Upper lobe of left lung (tissue), 6 donors: ENCODE measurements at places on chromosomes 6 and 20. TPM values are rescaled to one million over a fixed set of nuclear protein-coding genes. Genes with fewer than 3 reads are reported as not detected.

DNA sequence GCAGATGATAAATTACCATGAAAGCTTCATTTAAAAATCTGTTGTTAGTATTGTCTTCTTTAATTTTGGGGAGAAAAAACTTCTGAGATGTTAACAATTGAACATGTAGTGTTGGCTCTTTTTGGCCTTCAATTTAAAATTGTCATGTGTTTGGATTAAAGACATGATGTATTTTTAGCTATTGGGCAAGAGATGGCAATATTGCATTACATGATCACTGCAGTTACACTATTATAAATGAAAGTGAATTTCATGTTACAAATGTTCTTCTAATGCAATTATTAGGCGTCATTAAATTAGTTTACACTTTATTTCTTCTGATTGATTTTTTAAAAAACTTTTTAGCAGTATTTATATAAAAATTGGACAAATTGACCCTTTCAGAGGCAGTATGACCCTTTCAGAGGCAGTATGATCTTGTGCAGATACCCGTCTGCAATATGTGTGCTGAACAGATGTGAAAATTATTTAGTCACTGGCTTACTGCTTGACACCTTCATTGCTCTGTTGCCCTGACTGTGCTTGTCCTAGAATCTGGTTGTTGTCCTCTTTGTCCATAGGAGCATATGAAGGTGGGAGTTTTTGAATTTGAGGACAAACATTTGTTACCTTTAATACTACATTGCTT is 25.8 kb downstream of the CDKAL1 start:
- H3K36me3 ChIP-seq, result no peaks in the 10 kb centered on the region
- no peak overlapping the region for H3K27ac ChIP-seq
- no peaks in the 10 kb centered on the region for H3K27me3 ChIP-seq
- no peak for DNase-seq
- no peaks in the 10 kb centered on the region for H3K4me1 ChIP-seq

The KCNK16 gene
- total RNA-seq, result not detected

DNA sequence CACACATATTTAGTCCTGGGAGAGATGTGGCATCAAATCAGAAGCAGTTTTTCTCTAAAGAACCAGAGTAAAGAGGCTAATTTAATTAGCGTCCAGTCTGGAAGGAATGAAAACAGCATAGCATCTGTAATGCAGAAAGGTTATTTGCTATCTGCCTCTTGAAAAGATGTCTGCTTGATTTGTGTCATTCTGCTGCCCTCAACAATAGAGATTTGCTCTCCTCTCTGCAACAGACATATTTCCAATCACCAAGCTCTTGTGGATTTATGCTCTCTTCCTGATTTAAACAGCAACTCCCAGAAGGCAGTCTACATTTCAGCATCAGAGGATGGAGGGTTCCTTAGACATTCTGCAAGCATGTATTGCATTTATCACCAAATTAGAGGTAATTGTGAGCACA is 53.5 kb upstream of the AKAP12 start:
- H3K27me3 ChIP-seq, result no peaks in the 10 kb centered on the region
- H3K36me3 ChIP-seq, result no peaks in the 10 kb centered on the region
- no peaks in the 10 kb centered on the region for H3K4me1 ChIP-seq
- no peak for DNase-seq

The FAM184A gene
- total RNA-seq, result 29.5 TPM

The FGD2 gene
- total RNA-seq, result 192 TPM

DNA sequence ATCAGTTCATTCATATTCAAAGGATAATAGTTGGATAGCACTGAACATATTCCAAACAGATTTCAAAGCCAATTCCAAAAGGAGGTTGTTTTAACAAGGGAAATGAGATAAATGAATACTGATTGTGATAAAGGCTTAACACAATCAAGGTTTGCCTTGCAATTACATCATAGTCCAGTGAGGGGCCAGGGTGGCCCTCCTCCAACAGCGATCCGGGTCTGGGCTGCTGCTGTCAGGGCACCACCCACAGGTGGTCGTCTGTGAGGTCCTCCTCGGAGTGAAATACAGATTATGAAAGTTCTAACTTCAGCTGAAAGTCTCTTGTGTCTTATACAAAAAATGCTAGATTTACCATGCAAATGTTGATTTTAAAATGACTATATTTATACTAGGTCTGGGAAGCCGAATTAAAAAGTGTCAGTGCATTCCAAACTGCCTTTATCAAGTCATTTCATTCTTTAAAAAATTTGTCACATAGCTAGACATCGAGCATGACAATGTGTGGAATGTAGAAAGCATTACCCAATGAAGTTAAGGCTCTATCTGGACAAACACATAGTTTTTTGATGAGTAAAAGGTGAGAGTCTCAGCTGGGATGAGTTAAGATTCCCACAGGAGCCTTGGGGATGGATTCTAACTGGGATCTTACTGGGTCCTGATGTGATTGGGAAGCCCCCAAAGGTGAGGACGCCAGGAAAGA is 65.9 kb upstream of the SLC22A23 start:
- H3K4me1 ChIP-seq, result no peaks in the 10 kb centered on the region
- DNase-seq, result no peak
- no peaks in the 10 kb centered on the region for H3K27me3 ChIP-seq

The OGFRL1 gene
- total RNA-seq, result 26.0 TPM

DNA sequence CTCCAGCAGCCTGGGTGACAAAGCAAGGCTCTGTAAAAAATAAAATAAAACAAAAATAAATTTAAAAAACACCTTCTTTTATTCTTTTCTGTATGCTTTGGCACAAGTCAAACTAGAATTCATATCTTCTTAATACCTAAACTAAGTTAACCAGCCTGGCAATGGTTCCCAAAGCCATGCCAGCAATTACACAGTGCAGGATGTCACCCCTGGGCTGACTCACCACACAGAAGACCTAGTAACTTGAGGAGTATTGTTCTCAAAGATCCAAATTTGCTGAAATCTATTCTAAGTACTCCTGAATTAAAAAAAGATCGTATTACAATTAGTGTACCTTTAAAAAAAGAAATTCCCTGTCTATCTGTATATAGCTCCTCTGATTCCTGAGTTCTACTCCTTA is 162.7 kb upstream of the SGK1 start:
- H3K36me3 ChIP-seq, result no peaks in the 10 kb centered on the region
- DNase-seq, result no peak
- H3K4me3 ChIP-seq, result no peak overlapping the region
- H3K27me3 ChIP-seq, result no peaks in the 10 kb centered on the region
- H3K4me1 ChIP-seq, result no peaks in the 10 kb centered on the region
- H3K27ac ChIP-seq, result no peak overlapping the region

DNA sequence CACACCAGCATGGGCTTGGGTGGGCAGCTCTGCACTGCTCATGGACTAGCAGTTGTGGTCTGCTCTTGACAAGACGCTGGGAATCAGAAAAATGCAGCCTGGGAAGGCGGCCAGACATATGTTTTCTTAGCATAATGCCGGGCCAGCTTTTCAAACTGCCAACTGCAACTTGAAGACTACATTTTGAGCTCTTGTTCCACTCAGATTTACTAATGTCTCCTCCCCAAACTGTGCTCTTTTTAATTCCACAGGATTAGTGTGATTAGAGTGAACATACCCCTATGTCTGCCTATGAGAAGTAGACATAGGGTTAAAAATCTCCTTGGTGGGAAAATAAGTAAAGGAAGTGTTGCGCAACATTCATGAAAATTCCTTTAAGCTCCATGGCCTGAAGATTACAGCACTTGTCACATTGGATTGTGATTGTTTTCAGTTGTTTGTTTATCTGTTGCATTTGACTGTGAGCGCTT is 5.3 kb upstream of the FNDC1 start:
- H3K27me3 ChIP-seq, result no peaks in the 10 kb centered on the region
- H3K4me1 ChIP-seq, result peaks cover 10% of the 10 kb centered on the region
- no peak overlapping the region for H3K27ac ChIP-seq
- H3K36me3 ChIP-seq, result no peaks in the 10 kb centered on the region

The ANGPT4 gene
- 1.6 TPM for total RNA-seq

GRCh38 chr6:139153855-139154254 is 19.0 kb downstream of the HECA start:
- H3K4me3 ChIP-seq, result no peak overlapping the region
- H3K36me3 ChIP-seq, result no peaks in the 10 kb centered on the region
- H3K27me3 ChIP-seq, result no peaks in the 10 kb centered on the region

DNA sequence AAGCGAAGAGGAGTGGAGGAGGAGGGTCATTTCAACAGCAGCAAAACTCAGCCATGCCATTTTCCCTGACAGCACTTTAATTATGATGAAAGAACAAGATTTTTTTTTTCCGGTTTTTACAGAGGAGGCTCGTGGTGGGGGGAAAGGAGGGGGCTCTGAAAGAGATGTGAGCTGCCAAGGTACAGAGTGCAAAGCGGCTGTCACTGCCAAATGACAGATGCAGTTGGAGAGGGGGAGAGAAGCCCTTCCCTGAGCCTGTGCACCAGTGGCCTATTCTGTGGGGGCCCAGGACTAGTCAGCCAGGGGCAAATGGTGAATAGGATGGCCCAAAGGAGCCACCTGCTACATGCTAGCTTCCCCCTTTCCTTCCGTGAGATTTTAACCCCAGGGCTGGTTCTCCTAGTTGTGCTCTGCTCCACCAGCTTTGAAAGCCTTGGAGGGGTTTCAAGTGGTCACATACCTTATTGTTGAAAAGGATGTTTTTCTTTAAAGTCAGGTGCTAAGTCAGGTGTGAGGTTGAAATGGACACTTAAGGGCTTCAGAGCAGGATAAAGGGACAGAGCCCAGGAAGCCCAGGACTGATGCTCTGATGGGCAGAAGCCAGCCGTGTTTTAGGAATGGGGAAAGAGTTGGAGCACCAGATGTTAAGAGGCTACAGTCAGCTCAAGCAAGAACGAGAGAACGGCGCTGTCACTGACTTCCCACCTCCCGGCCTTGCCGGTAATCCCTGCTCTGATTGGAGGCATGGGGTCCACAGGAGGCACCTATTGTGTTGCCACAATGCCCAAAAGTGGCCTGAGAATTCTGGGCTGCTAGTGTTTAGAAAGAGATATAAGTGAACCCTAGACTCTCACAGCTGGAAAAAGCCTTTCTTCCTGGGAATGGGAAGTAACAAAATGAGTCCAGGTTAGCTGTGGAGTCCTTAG is 24.8 kb downstream of the GNAS start:
- no peaks in the 10 kb centered on the region for H3K27me3 ChIP-seq
- no peaks in the 10 kb centered on the region for H3K36me3 ChIP-seq
- no peak overlapping the region for H3K27ac ChIP-seq
- H3K4me3 ChIP-seq, result no peak overlapping the region
- no peaks in the 10 kb centered on the region for H3K4me1 ChIP-seq
- DNase-seq, result no peak
